Omental fat pad (tissue), 4 donors: ENCODE measurements at places on chromosomes 2 and 18. TPM values are rescaled to one million over a fixed set of nuclear protein-coding genes. Genes with fewer than 3 reads are reported as not detected.

YIPF4 gene
- 16.8 TPM for total RNA-seq

ZSWIM2 gene
- 1.0 TPM for total RNA-seq

NEU4 gene
- total RNA-seq = 0.79 TPM

SCYGR4 gene
- total RNA-seq = not detected

BBS5 gene
- 4.3 TPM for total RNA-seq

C18orf54 gene
- total RNA-seq = 0.74 TPM

ACTG2 gene
- 3.7 TPM for total RNA-seq

CFAP221 gene
- 1.3 TPM for total RNA-seq

SIX2 gene
- total RNA-seq = 11.8 TPM

GRCh38 chr2:40734797-40735196, 282.9 kb upstream of the SLC8A1 start:
- DNase-seq = no peak

GRCh38 chr2:120053891-120054290, 41.0 kb downstream of the EPB41L5 start:
- DNase-seq = no peak

DNA sequence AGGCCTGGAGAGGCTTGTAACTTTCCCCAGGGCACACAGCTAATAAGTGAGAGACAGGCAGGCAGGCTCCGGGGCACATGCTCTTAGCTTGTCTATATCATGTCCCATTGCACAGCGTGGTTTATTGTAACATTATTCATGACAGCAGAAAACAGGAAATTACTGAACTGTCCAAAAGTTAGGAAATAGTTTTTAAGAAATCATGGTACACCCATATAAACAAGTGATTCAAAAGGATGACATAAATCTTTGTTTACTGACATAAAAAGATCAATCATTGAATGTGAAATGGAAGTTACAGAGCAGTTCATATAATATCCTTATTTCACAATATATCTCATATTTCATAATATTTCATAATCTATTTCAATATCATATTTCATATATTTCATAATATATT, 34.3 kb upstream of the TXNDC2 start:
- DNase-seq = no peak

- DNase-seq = no peak
Observed at GRCh38 chr2:12057436-12058166, 311.2 kb downstream of the LPIN1 start.

- DNase-seq = no peak
Observed at GRCh38 chr2:22867973-22868372, 517.0 kb upstream of the KLHL29 start.

- peak; percentile 77 for DNase-seq
Observed at GRCh38 chr18:48902023-48902855, 48.5 kb downstream of the SMAD7 start.

DNA sequence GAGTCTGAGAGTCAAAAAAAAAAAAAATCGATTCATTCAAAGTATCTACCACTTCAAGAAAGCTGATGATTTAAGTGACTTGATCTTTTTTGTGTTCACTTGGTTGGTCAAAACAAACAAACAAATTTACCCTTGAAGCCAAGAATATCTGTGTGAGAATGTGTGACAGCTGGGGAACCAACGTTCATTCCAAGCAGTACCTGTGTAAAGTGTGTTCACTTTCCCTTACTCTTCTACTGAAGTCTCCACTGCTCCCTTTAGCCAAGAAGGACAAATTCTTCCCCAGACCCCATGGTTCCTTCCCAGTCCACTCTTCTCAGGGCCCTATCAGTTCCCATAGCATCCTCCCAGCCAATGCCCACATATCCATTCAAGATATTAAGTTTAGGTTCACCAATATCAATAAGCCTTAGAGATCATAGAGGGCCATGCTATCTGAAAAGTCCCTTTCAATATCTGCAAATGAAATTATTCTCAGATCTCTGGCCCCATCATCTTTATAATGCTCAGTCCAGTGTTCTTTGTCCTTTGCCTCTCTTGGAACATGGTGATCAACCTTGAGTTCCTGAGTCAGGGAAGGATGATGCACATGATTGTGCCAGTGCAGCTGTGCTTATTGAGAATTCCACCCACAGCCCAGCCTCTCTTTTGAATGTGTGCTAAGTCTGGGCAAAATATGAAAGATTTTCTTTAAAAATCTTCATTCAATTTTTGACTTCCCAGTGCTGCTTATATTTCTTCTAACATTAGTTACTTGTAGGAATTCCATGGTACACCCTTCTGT, 82.8 kb upstream of the DTNA start:
- DNase-seq = no peak

DNA sequence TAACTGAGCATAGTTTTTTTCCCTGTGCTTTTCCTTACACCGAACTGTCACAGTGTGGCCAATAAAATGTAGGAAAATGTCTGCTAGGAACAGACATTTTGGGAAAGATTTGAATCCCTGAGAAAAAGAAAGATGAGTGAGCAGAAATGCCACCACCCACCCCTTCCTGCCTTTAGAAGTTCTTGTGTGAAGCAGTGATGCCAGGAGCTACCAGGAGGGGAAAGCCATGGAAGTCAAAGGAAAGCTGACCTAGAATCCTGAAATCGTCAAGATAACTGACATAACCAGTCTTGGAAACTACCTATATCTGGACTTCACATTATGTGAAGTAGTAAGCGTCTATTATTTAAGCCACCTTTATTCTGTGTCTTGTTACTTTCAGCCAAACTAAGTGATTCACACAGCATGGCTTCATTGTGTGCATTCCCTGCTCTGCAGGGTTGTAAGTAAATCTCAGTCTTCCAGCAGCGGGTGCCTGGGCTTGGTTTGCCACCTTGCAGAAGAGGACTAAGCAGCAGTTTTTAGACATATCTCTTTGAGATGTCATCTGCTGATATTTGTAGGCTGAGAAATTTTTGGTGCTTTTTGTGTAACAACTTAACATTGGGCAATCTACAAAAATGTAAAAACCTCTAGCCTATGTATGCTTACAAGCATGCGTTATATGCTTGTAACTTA, 11.2 kb upstream of the SPRED2 start:
- DNase-seq = no peak

GRCh38 chr2:75722687-75723086, 12.0 kb upstream of the GCFC2 start:
- no peak for DNase-seq

GRCh38 chr2:159939946-159940345, 122.5 kb downstream of the PLA2R1 start:
- no peak for DNase-seq

DNA sequence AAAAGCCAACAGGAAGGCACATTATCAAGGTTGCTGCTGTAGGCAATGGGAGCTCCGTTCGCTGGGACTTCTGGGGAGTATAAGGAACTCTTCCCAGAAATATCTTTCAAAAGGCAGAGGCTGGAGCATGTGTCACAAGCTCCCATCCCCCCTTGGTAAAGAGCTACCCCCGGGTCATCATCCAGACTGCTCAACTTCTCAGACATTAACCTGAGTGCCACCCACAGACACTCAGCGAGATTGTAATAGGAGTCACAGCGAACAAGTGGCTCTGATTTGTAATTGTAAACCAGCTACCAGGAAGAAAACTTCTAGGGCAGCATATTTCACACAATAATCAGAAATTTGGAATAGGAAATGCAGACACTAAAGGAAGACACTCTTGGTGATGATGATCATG, 290.2 kb upstream of the PARD3B start:
- DNase-seq = no peak
